PC-9 (cell line): ENCODE measurements at places on chromosomes 7 and 10. TPM values are rescaled to one million over a fixed set of nuclear protein-coding genes. Genes with fewer than 3 reads are reported as not detected.

Gene LOXL4
- total RNA-seq: 2.5 and 3.5 TPM in 2 replicates

Gene NUDT13
- 5.2 TPM in 2 replicates for total RNA-seq

Gene HIP1
- total RNA-seq: 32.0 and 35.8 TPM in 2 replicates

Gene SPDYE2B
- total RNA-seq: not detected in 2 replicates

Gene RAMP3
- not detected in 2 replicates for total RNA-seq

Gene NKX1-2
- total RNA-seq: 1.6 and 2.9 TPM in 2 replicates

Gene GPR37
- 1.8 and 1.9 TPM in 2 replicates for total RNA-seq

Gene GOLGA7B
- 0.90 and 1.1 TPM in 2 replicates for total RNA-seq

Gene ECHDC3
- total RNA-seq: not detected in 2 replicates

Gene TAS2R41
- not detected in 2 replicates for total RNA-seq

Gene VAX1
- not detected in 2 replicates for total RNA-seq

Gene STK31
- total RNA-seq: 0.48 and 0.57 TPM in 2 replicates

Gene SLC25A13
- total RNA-seq: 26.4 and 52.5 TPM in 2 replicates

Gene SPRN
- not detected in 2 replicates for total RNA-seq

Gene ATOH7
- not detected in 2 replicates for total RNA-seq

Gene CACNA2D1
- total RNA-seq: 2.5 and 3.2 TPM in 2 replicates

Gene ANKRD1
- total RNA-seq: 3.9 and 6.7 TPM in 2 replicates

Gene TTYH3
- 109 and 114 TPM in 2 replicates for total RNA-seq

Gene ABCC2
- 132 and 174 TPM in 2 replicates for total RNA-seq

Gene FAM25G
- total RNA-seq: 3.2 TPM in 1 of 2 replicates, not detected in the other

Gene MOSPD3
- 38.1 and 38.8 TPM in 2 replicates for total RNA-seq

Gene NAT16
- total RNA-seq: not detected in 2 replicates

Gene TSPAN13
- 26.5 and 31.1 TPM in 2 replicates for total RNA-seq

Gene ACSM6
- total RNA-seq: not detected in 2 replicates

Gene HYAL4
- total RNA-seq: not detected in 2 replicates

Gene OR2A42
- total RNA-seq: not detected in 2 replicates

Gene PYROXD2
- 28.0 and 28.2 TPM in 2 replicates for total RNA-seq

Gene AKR1C8
- 2.7 and 4.0 TPM in 2 replicates for total RNA-seq

Gene HIBADH
- 72.4 and 73.9 TPM in 2 replicates for total RNA-seq

Gene AQP1
- total RNA-seq: 4.0 and 4.8 TPM in 2 replicates

Gene PLOD3
- total RNA-seq: 93.2 and 105 TPM in 2 replicates

Gene CXCL12
- not detected in 2 replicates for total RNA-seq

Gene NPSR1
- total RNA-seq: not detected in 2 replicates

Gene TMEM184A
- total RNA-seq: 21.4 TPM in 2 replicates

Gene VGF
- total RNA-seq: 2.1 and 2.3 TPM in 2 replicates

Gene SPAM1
- total RNA-seq: not detected in 2 replicates
